LoVo (cell line): ENCODE measurements at places on chromosomes 11 and 22.
A peak's percentile ranks its signal among the peaks of the same experiment; 100 is the strongest.

DNA sequence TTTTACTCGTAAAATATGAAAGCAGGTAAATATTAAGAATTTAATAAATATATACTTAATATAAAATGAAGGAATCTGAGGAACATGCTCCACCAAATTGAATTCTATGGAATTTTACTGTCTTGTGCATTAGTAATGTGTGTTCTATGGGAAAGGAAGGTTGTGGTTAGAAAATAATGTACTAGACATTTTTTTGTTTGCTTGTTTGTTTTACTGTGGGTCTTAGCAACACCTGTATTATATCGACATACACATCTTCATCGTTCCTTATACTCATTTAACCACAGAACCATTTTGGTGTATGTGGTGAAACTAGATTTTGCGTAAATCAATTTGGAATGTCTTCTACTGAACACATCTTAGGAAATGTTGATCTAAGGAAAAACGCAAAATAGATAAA, 114.1 kb upstream of the MTMR2 start:
- no peak for DNase-seq

- no peak for DNase-seq
These were observed 1.1 kb downstream of the ALG8 start for GRCh38 chr11:78138291-78138690.

DNA sequence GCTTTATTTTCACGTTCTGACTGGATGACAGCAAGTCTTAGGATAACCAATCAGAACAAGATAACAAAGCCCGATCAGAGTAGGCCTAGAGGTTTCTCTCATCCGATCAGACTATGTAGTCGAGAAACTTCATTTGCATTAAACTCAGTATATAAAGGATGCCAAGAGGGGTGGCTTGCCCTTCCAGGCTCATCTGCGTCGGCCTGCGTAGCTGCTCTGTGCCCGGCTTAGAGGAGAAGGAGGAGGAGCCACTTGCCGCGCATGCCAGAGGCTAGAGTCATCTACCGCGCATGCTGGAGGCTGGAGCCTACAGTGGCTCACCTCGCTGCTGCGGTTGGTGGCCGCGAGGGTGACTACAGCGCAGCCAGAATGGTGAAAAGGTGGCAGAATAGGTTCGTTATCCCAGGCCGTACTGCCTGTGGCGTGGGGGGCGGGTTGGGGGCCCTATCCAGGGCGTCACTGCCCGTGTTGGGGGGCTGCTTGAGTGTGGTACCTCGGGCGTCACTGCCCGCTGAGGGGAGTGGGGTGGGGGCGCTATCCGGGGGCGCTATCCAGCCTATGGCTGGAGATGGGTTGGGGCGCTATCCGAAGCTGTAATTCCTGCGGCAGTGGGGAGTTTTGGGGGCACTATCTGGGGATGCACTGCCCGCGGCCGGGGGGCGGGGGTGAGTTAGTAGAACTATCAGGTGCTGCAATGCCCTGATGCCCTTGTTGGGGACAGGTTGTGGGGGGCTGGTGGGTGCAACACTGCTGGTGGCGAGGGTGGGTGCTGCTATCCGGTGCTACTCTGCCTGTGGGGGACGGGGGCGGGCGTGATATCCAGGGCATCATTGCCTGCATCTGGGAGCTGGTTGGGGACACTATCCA, at the start of gene RFPL2:
TSS of gene RFPL2 (minus strand) at position 218 of the 867 bp plus-strand sequence. CDS start 2,622 bp downstream, outside the sequence.
- peak; percentile 91 for DNase-seq

DNA sequence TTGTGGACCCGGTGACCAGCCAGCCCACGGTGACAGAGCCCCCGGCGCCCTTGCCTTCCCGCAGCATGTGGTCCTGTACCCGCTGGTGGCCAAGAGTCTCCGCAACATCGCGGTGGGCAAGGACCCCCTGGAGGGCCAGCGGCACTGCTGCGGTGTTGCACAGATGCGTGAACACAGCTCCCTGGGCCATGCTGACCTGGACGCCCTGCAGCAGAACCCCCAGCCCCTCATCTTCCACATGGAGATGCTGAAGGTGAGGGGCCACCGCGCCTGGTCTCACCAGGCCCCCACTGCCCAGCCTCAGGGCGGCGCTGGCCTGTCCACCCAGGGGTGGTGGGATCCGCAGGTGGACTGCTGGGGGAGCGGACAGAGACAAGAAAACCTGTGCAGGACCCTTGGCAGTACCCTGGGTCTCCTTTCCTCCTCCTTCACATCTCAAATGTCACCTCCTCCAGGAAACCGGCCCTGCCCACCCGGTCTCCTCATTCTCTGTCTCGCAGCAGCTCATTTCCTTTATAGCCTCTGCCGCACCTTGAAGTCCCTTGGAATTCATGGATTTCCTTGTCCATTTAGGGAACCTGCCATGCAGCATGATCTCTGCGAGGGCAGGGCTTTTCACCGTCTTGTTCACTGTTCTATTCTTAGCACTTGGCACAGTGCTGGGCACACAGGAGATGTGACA, 6.5 kb downstream of the AIP start:
- DNase-seq = no peak

DNA sequence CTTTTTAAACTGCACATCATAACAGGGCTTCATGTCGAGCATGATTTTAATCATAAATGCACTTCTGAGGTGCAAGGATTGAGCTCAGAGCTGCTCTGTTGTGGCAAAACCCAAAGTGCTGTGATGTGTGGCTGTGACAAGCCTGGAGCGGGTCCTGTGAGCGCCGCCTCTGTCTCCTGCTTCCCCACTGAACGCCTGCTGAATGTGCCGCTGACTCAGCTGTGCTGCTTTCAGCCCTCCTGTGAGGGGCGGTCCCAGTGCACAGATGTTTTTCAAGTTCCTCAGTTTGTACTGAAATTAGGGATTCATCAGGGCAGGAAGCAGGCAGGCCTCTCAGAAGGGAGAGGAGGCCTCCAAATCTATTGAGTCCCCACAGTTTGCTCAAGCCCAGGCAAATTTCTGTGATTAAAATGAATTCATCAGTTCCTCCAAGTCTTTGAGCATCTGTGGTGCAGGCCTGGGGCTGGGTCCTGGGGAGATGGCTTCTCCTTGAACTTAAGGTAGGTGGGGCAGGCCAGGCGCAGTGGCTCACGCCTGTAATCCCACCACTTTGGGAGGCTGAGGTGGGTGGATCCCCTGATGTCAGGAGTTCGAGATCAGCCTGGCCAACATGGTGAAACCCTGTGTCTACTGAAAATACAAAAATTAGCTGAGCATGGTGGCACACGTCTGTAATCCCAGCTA, 3.0 kb upstream of the GTSE1 start:
- no peak for DNase-seq

DNA sequence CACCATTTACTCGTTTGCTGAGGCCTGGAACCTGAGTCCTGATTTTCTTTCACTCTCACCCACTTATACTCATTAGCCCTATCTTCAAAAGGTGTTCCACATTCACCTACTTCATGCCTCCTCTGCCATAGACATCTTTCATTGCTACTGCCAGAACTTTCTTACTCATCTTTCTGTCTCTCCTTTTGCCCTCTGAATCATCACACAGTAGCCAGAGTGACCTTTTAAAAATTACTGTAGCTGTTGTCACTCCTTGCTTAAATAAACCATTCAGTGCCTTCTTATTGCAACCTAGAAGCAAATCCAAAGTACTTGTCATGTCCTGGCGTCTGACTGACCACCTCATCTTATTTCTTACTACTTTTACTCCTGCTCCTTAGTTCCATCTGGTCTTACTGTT, 38.2 kb downstream of the ATXN10 start:
- no peak for DNase-seq

GRCh38 chr22:28031383-28031922, 112.4 kb upstream of the PITPNB start:
- no peak for DNase-seq

DNA sequence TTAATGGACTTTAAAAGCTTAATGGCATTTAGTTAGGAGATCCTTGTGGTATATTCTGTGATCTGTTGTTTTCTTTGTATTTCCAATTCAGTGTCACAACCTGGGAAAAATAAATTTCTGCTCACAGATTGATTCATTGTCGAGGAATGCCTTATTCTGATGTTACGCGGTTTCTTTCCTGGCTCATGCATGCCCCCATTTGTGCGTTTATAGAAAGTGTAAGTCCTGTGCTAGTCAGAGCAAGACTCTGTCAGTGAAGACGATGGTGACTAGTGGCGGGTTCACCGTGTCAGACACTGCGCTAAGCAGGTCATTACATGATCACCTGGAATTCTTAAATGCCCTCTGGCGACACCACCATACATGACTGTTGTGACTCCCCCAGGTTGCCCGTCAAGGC, 169.4 kb downstream of the TBC1D22A start:
- DNase-seq = no peak
